ENCODE measurements at places on chromosomes 5 and 9.

- DNase-seq = no peak
These were observed 68.9 kb upstream of the RNF180 start for GRCh38 chr5:64096771-64097170.

DNA sequence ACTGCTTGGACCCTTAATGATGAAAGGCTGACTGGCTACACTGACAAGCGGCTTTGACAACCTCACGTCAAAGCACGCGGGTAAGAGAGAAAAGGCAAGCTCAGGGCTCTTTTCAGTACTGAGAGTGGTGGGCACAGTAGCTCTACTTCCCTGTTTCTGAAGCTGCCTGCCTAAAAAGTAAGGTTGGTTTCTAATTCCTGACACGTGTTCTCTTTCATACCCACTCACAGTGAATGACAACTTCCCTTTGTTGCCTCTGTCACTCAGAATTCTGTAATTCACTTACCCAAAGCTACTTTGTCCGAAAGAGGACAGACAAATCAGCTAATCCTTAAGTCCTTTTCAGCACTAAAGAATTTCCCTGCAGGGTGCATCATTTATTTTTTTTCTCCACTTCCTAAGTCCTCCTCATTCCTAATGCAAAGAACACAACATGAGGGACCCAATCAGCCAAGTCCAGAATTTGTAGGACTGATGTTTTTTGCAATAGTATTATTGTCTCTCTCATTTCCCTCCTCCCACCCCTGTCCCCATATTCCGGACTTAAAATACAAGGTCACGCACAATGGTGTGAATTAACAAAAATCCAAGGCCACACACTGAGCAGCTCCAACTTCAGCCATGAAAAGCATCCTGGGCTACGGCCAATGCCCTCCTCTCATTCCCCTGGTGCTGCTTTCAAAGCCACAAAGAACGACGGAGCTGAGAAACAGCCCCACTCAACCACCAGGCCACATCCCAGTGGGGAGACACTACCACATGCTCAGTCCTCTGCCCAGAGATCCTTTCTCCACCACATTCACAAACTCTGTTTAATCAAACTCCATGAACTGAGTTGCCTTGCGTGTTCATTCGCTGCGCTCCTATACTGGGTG lies 221.0 kb downstream of the TSSK1B start:
- DNase-seq = peak; percentile 17

DNA sequence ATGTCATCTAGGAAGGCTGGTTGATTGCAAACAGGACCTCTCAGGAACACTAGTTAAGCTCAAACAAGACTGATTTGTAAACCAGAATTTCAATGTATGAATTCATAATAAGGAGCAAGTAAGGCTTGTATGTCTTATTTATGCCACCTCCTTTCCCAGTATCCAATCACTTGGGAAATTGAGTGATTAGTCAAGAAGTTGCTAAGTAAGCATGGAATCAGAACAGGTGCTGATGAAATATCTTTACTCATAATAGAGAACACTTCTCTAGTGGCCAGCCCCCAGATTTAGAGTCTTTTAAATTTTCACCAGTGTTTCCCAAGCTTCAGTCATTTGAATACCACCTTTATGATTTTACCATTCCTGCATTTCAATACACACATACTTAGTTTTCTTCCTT lies 5.3 kb upstream of the DDX4 start:
- no peak for DNase-seq

GRCh38 chr9:78848061-78848460 lies 551.1 kb downstream of the PSAT1 start:
- DNase-seq = no peak

DNA sequence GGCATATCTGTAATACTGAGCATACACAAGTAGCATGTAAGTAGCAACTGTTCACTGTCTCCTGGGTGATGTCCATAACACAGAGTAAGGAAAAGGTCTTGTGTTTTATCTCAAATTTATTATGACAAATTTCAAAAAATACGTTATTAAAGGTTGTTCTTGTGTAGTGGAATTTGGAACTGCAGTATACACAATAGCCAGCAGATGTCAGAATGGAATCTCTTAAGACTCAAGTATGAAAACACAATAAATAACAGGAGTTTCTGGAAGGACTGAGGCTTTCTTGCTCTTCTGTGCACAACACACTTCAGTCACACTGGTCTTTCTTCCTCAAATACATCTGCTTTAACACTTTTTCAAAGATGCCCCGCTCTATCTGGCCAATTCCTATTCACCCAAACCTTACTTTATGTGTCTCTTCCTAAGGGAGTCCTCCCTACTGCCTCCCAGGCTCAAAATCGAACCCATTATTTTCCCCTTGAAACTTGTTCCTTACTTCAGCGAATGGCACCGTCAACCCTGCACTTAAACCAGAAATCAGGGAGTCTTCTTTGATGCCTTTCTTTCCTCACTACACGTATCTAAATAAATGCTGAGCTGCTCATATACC lies 6.5 kb upstream of the FBXO10 start:
- DNase-seq = peak; percentile 83

DNA sequence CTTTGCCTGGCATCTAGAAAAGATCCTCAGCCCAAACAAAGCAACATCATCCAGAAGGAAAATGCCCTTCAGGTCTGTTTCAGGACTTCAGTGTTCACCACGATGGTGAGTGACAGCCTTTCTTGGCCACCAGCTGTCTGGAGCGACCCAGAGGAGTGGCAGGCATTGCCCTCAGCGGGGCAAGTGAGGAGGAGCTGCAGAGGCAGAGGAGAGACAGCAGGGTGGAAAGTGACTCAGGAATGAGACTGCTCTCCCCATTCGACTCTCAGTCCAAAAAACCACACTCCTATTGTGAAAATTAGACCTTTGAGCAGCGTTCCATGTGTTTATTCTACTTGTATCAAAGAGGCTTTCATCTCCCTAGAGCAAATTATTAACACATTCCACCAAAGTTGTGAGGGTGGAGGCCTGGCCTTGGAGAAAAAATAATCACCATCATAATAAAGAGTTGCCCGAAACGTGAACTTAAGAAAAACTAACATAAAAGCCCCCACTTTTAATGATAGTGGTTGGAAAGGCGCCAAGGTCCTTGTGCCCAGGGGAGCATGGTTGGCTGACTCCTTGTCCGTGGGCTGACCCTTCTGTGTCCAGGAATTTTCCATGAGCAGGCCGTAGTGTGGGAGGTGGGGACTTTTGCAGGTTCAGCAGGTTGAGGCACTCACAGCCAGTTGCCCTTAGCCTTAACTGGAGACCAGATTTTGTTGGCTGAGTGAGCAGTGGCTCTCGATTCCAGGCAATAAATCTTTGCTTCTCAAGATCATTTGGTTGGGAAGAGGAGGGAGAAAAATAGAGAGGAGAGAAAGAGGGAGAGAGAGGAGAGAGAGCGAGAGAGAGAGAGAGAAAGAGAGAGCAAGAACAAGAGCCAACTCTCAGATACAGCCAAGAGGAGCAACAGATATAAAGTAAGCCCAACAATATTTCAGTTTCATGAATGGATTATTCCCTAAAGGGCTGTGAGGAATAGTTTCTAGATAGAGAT lies 125.9 kb upstream of the ANKRD55 start:
- DNase-seq = no peak

DNA sequence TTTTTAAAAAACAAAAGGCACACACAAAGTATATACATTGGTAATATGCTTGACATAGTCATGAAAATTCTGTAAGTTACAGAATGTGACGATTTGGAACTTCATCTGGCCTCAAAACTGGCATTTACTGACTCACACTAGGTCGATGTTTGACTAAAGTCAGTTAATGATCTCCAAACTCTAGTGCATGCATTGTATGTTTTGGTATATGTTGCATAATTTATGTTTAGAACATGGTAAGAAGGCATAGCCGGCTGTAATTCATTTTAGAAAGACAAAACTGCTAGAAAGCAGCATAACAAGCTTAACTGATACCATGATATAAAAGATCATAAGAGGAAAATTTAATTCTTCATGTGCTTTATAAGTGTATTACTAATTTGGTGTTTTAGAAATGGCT lies 58.6 kb upstream of the RICTOR start:
- DNase-seq = no peak

GRCh38 chr9:18971404-18971803 lies 61.6 kb downstream of the SAXO1 start:
- DNase-seq = no peak

GRCh38 chr5:113172231-113172826 lies 195.7 kb downstream of the DCP2 start:
- no peak for DNase-seq

DNA sequence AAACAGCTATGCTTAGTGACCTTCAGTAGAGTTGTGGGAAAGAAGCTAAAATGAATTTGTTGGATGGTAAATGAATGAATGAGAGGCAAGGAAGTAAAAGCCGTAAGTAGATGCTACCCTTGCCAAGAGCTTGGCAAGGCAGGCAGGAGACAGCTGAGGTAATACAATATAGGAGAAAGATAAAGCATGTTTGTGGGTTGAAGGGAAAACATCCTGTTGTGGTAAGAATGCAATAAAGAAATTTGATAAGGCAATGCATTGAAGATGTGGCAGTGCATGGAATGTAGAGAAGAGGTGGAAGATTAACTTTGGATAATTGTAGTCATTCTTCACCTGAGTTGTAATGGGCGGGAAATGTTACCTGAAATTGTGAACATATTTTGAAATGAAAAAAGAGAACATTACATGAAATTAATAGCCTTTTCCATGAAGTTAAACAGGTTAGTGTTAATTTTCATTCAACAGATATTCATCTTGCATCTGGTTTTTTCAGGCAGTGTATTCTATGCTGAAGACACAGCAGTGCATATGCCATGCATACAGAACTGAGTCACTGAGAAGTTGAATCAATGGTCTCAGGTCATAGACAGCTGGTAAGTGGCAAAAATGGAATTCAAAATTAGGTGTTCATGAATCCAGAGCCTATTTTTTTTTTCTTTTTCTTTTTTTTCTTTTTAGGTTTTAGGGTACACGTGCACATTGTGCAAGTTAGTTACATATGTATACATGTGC lies 43.4 kb upstream of the SPINK5 start:
- DNase-seq = no peak

DNA sequence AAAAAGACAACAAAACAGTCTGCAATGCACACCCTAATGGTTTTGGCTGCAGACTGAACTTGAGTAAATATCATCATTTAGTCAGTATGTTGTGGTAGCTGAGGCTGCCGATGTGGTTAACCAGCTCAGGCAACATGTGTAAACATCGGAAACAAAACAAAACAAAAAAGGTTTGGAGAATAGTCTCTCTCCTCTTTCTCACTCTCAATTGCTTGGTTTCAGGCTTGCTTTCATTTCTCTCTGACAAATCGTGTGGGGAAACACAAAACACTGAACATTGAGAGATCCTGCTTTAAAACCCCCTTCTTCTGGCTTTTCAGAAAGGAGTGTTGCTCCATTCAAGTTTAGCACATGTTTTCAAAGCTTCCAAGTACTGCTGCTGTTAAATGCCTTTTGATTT lies 453.3 kb downstream of the BNC2 start:
- DNase-seq = no peak

- DNase-seq = peak; percentile 67
These were observed at the start of gene PBX3 for GRCh38 chr9:125747053-125747764. PBX3 (plus strand) TSS chr9:125747373.

- peak; percentile 48 for DNase-seq
These were observed 41.8 kb upstream of the CDKN2B start for GRCh38 chr9:22050924-22051323.

GRCh38 chr9:33455945-33456344 lies 8.6 kb upstream of the AQP3 start:
- peak; percentile 73 for DNase-seq

GRCh38 chr5:181024245-181025064 lies 15.6 kb upstream of the BTNL9 start:
- no peak for DNase-seq

DNA sequence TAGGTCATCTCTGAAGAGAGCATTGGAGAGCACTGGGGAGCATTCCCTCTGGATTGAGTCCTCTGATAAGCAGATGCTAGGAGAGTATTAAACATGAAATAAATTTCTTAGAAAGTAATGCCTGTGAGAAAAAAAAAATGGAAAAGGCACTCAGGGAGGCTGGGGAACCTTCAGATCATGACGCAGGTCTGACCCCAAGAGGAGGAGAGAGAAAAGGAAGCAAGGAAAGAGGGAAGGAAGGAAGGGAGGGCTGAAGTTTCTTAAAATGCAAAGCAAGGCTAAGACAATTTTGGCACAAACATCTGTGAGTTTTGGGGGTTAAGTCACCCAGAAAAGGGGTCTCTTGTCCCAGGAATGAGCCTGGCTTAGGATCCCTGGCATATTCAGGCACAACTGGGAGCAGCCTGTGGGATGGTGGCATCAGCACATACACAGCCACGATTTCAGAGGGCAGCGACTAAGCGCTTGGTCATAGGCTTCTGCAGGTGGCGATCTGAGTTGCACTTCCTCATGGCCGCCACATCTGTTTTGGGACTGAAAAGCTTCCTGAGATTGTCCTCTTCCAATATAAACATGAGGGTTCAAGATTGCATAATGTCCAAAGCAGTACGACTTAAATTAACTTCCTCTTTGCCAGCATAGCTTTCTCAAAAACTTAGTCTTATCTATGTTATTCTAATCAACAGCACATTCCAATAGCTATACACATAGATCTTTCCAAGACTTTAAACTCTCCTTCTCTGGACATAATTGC lies 692.7 kb downstream of the DNAH5 start:
- DNase-seq = peak; percentile 41
